Esophagus squamous epithelium (tissue), 5 donors: ENCODE measurements at places on chromosomes 1 and 21. TPM values are rescaled to one million over a fixed set of nuclear protein-coding genes. Genes with fewer than 3 reads are reported as not detected.

DNA sequence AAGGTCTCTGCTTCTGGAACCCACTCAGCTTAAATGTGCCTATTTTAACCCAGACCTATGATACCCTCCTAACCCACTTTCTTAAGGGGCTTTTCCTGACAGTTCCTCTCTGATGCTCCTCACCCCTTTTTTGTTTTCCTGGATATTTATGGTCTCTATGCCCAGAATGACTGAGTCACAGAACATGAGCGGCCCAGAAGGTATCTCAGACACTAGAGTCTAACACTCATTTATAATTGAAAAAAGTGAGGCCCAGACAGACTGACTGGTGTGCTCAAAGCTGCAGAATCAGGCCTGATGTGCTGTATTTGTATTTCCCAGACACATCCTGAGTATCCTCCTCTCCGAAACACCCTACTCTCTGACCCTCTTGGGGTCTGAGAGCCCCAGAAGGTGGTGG lies 44.0 kb downstream of the LRRC71 start:
- no peak for DNase-seq

DNA sequence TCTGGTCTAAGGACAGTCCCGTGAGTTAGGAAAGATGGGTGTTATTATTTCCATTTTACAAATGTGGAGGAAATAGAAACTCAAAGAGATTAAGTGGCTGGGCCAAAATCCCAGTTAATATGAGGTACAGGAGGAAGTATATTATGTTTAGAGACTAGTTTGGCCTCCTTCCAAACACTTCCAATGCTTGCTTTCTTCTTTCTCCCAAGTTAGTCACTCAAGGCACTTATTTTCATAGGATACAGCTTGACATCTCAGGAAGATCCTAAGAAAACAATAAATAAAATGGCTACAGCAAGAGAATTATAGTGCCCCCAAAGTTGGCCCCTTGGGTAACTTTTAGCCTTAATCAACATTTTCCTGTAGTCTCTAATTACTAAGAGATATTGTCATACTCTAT lies 47.5 kb upstream of the IPO9 start:
- no peak for DNase-seq

DNA sequence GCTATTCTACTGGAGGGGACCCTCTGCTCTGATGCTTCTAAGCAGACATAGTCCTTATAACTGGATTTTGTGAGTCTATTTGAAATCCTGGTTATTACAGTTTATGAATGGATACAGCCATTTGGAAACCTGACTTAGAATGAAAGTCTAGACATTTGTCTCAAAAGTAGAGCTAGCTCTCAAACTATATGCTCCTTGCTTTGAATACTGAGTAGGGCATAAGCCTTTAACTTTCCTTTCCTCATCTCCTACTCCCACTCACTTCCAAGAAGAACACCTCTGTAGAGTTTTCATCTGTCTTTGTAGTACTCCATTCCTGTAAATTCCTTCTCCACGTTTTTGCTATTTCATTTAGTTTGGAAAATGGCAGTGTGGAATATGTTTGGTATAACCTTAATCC lies 9.0 kb upstream of the ARID1A start:
- DNase-seq: no peak

DNA sequence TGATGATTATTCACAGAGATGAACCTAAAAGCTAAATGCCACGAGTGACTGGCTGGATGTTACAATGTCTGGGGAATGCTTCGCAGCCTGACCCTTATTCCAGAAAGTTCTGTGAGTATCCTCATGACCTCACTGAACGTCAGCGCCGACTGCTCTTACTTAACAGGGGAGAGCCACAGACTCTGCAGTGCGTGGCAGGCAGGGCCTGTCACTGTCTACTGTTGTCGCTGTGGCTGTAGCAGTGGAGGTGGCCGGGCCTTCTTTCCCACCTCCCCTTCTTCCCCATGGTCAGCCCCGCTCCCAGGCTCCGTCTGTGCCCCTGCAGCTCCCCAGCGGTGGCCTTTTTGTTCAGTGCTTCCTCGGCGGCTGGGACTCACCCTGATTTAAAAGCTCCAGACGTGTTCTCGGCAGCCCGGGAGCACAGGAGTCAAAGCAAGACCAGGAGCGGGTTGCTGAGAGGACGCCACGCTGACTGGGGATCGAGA lies 52.2 kb upstream of the TARBP1 start:
- DNase-seq: no peak

GRCh38 chr1:29716306-29716705 lies 480.0 kb downstream of the PTPRU start:
- no peak for DNase-seq

DNA sequence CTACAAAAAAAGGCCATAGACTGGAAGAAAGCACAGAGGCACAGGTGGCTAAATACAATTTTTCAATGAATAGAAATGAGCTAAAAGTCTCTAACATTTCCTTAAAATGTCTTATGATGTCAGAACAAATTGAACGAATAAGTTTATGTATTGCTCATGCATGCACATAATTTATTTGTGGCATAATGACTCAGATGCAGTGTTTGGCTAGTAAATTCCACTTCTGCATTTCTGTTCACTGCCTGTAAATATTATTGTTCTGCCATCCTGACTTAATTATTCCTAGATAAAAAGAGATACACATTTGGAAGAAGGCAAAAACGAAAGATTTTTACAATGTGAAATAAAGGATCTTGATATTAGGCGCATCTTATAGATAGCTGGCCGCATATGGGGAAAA lies 26.6 kb upstream of the EXO1 start:
- no peak for DNase-seq

DNA sequence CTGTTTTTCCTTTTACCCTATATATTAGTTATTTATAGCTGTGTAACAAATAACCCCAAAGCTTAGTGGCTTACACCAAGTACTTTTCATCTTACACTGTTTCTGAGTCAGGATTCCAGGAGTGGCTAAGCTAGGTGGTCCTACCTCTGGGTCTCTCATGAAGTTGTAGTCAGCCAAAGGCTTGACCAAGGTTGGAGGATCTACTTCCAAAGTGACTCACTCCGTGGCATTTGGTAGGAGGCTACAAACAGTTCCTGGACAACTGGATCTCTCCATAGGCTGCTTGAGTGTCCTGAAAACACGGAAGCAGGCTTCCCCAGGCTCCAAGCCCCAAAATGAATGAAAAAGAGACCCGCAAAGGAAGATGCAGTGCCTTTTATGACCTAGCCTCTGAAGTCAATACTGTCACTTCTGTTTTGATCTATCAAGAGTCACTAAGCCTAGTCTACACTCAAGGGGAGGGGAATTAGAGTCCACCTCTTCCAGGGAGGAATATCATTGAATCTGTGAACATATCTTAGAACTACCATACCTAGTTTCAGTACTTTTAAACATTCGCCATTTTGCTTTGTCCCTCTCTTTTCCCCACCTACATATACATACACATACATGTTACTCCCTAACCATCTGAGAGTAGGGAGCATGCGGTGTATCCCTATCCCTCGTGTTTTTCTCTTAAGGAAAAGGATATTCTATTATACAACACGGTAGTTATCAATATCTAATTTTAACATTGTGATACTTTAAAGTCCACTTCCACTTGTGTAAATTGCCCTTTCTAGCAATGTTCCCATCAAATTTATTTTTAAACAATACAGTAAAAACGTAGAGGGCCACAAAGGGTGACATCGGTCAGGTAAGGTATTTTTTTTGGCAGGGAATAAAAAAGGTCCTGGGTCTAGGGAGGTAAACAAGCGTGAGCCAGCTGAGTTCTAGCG lies 67.2 kb downstream of the SLC35A3 start:
- DNase-seq: no peak

DNA sequence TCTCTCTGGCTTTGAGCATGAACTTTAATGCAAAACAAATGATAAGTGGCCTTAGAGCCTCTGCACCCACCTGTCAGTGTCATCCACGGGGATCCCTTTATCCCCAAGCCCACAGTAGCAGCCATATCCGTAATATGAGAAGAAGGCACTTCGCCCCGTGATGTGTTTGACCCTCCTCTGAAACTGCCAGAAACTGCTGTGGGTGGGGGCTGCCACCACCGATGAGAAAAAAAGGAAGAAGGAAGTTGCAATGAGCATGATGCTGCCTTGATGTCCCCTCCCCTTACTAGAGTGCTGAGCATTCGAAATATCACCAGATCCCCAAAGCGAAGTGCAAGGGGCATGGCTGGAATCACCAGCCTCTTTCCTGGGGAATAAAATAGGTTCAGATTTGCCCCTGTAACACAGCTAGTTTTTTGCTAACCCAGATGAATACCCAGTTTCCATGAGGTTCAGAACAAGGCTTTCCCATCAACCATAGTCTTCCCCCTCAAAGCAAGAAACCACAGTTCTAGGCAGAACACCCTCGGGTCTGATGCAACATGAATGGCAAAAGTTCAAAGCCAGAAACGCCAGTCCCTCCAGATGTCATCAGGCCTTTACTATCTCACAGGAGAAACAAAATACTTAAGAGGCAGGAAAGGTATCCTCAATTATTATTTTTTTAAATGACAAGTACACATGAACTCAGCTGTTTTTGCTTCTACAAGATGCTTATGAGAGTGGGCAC lies 10.8 kb upstream of the UBXN10 start:
- DNase-seq: no peak

DNA sequence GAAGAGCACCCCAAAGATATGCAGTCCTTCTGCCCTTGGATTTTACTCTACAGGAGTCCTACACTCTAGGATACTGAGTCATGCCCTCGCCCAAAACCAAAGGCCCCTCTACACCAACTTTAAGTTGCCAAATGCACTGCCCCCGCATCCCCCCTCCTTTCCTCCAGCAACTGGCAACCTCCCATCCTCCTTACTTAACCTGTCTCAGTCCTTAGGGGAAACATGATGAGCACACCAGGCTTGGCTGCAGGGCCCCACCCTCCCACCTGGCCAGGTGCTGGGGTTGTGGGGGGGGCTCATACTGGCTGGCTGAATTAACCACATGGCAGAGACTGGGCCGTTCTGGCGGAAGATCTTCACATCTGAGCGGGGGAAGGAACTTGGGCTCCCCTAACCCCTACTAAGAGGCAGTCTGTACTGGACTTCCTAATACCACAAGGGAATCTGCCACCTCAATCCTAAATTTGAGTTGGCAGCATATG lies 1.2 kb downstream of the HDGF start:
- no peak for DNase-seq

The OR2T35 gene
- not detected for total RNA-seq

The SPSB1 gene
- total RNA-seq: 22.3 TPM

The RIPK4 gene
- total RNA-seq: 93.5 TPM

The GIPC2 gene
- total RNA-seq: 2.8 TPM

The ATP1A2 gene
- 2.2 TPM for total RNA-seq

The ACADM gene
- 71.5 TPM for total RNA-seq
